T-cell (primary cell): ENCODE measurements at places on chromosomes 1 and 21.
A peak's percentile ranks its signal among the peaks of the same experiment; 100 is the strongest.

DNA sequence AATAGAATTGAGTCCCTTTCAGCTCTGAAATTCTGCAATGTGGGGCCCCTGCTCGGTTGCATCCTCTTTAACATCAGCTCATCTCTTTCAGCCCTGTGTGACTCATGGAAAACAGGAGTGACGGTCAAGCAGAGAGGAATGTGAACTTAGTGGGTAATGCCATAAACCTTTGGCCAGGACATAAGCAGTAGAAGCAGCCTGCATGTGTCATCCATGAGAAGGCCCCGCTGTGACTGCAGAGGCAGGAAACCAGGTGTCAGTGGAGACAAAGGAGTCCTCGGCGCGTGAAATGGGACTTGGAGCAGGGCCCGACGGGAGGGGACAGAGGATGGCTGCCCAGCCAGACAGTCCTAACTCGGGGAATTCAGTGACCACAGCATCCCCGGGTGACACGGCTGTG lies 21.1 kb upstream of the EPHB2 start:
- no peak overlapping the region for H3K4me3 ChIP-seq
- H3K27me3 ChIP-seq, result no peaks in the 10 kb centered on the region
- H3K4me1 ChIP-seq, result no peaks in the 10 kb centered on the region
- DNase-seq, result no peak
- H3K27ac ChIP-seq, result no peak overlapping the region

- peaks cover 3% of the 10 kb centered on the region for H3K27me3 ChIP-seq
- no peaks in the 10 kb centered on the region for H3K36me3 ChIP-seq
- no peak for DNase-seq
- H3K4me1 ChIP-seq, result no peaks in the 10 kb centered on the region
- no peak overlapping the region for H3K4me3 ChIP-seq
Measured at GRCh38 chr1:245245021-245245667, 90.4 kb downstream of the KIF26B start.

GRCh38 chr1:224435318-224435763 lies 744 bp upstream of the WDR26 start:
- H3K36me3 ChIP-seq, result no peaks in the 10 kb centered on the region
- H3K27ac ChIP-seq, result peak overlapping the region; percentile 96
- no peaks in the 10 kb centered on the region for H3K27me3 ChIP-seq
- DNase-seq, result no peak
- H3K4me3 ChIP-seq, result peak overlapping the region; percentile 79

- no peak for DNase-seq
- H3K36me3 ChIP-seq, result no peaks in the 10 kb centered on the region
- H3K4me1 ChIP-seq, result no peaks in the 10 kb centered on the region
Measured at GRCh38 chr21:38060533-38060932, 144.3 kb upstream of the KCNJ6 start.

GRCh38 chr1:26723013-26723991 lies 27.5 kb downstream of the ARID1A start:
- DNase-seq, result peak; percentile 32
- peak overlapping the region; percentile 6 for H3K4me3 ChIP-seq
- peaks cover 69% of the 10 kb centered on the region for H3K4me1 ChIP-seq
- H3K36me3 ChIP-seq, result peaks cover 5% of the 10 kb centered on the region

DNA sequence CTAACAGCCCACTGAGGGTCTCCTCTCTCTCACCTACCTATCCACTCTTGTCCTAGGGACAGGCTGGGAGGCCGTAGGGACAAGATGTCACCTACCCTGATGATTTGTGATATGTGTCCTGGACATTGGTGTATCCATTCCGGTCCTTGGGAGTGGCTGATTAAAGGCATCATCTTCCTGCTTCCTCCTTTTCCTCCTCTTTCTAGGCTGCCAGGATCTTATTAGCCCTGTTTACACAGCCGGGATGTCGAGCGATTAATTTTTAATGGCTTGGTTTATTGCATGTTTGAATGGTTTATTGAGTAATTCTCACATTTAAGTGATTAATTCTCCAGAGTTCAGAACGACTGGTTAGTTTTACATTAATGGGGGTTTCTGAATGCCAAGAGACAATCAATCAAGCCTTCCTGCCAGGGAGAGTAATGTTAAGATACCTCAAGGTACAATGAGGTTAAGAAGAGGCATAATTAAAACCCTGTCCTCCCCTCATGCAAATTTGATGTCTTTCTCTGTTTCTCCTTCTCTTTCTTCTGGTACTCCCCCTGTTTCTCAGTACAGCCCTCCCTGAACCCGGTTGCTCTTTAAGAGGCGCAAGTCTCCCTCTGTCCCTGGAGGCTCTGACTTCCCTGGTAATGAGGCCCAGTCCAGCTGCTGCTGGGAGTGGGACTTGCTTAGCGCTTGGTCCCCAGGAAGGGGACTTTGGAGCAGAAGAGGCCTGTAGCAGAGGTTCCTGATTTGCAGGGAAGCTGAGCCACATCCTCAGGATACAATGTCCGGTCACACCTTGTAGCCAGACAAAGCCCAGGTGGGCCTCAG lies 50.9 kb downstream of the ACTL8 start:
- DNase-seq, result no peak
- no peak overlapping the region for H3K4me3 ChIP-seq
- H3K27ac ChIP-seq, result no peak overlapping the region
- H3K27me3 ChIP-seq, result no peaks in the 10 kb centered on the region
- H3K36me3 ChIP-seq, result no peaks in the 10 kb centered on the region
- H3K4me1 ChIP-seq, result no peaks in the 10 kb centered on the region

DNA sequence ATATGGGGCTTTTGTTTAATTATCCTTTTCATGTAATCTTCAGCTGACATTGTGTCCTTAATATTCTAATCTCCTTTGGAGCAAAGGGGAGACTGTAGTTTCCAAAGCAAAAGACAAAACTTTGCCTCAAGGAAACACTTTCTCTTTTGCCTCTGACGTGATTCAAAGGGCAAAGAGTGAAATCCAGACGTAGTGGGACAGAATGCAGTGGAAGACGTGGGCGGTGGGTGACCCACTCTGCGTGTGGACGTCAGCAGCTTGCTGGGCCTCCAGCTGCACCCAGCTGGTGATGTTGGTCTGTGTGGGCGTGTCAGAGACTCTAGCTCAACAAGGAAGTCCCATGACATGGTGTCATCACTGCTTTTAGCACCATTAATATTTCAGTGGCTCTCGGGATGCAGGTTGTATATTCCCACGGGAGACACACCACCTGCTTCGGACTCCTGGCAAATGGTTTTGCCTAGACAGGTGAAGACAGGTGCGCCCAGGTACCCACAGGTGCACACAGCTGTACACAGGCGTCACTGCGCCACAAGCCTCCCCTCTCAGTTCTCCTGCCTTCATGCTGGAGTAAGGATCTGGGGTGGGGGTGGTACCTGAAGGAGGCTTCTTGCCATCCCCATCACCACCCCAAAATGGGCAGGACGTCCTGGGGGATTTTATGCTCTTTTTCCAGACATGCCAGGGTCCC lies 292.1 kb upstream of the VAMP3 start:
- no peaks in the 10 kb centered on the region for H3K36me3 ChIP-seq
- no peak overlapping the region for H3K27ac ChIP-seq
- no peak for DNase-seq
- H3K27me3 ChIP-seq, result no peaks in the 10 kb centered on the region
- no peaks in the 10 kb centered on the region for H3K4me1 ChIP-seq

DNA sequence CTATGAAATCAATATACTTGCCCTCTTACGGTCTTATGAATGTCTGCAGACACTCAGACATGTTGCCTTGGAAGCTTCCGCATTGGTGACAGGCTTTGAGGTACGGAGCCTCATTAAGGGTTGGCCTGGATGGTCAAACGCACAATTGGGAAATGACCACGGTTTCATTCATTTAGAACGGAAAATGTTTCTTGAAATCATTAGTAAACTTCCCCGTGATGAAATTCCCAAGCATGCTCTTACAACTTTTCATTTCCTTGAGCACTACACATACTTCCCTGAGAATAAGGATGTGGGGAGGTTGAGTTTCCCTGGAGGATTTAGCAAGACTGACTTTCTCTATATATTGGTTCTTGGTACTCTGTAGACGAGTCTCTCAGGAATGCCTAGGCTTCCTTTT lies 146.3 kb downstream of the HLX start:
- H3K27ac ChIP-seq, result no peak overlapping the region
- no peak overlapping the region for H3K4me3 ChIP-seq
- H3K36me3 ChIP-seq, result no peaks in the 10 kb centered on the region

DNA sequence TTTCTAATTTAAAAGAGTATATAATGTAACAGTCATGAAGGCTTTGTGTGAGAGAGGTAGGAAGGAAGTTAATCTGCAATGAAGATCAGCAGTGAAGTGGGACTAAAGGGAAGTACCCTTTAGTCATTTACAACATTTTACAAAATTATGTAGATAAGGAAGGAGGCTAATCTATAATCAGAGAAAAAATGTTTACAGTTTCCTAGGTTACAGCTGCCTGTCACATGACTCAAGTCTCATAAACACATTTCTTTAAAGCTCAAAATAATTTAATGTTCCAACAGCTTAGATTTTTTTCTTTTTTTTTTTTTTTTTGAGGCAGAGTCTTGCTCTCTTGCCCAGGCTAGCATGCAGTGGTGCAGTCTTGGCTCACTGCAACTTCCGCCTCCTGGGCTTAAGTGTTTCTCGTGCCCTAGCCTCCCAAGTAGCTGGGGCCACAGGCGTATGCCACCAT lies 26.2 kb upstream of the CAP1 start:
- DNase-seq, result no peak
- H3K27ac ChIP-seq, result peak overlapping the region; percentile 28
- H3K36me3 ChIP-seq, result no peaks in the 10 kb centered on the region
- no peak overlapping the region for H3K4me3 ChIP-seq

DNA sequence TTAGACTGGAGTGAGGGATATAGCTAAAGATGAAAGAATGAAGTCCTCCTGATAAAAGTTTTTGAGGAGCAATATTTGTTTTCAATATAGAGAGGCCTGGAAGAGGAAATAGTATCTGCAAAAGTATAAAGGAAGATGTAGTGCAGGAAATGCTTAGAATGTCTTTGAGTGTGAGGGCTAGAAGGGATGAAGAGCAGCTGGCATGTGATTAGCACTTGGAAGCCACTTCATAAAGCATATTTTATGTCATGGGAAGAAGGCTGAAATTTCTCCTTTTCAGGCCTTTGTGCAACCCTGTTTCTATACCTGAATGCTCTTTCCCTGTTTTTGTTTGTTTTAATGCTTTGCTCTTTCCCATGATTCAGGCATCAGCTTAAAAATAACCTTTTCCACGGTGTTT lies 323.3 kb upstream of the DEPDC1 start:
- no peaks in the 10 kb centered on the region for H3K27me3 ChIP-seq
- DNase-seq, result no peak
- no peaks in the 10 kb centered on the region for H3K36me3 ChIP-seq
- H3K4me1 ChIP-seq, result no peaks in the 10 kb centered on the region
- H3K27ac ChIP-seq, result no peak overlapping the region

DNA sequence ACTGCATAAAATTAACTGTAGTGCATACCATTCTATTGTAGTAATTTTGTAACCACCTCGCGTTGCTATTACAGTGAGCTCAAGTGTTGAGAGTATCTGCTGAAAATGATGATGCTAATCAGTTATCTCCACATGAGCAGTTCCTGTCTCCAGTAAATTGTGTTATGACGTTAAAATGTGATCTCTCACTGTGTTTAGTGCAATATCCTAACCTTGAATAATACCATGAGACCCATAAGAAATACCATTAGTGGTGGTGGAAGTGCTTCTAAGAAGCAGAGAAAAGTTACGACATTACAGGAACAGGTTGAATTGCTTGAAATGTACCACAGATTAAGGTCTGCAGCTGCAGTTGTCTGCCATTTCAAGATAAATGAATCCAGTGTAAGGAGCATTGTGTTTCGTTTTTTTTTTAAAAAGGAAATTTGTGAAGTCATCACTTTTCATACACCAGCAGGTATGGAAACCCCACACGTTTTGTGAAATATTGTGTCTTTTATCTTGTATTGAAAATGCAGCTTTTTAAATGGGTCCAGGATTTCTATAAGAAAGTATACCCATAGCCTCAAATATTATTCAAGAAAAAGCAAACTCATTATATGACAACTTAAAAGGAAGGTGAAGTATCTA lies 72.5 kb downstream of the ANGPTL1 start:
- no peak overlapping the region for H3K4me3 ChIP-seq
- H3K27ac ChIP-seq, result no peak overlapping the region
- H3K27me3 ChIP-seq, result no peaks in the 10 kb centered on the region
- DNase-seq, result no peak

DNA sequence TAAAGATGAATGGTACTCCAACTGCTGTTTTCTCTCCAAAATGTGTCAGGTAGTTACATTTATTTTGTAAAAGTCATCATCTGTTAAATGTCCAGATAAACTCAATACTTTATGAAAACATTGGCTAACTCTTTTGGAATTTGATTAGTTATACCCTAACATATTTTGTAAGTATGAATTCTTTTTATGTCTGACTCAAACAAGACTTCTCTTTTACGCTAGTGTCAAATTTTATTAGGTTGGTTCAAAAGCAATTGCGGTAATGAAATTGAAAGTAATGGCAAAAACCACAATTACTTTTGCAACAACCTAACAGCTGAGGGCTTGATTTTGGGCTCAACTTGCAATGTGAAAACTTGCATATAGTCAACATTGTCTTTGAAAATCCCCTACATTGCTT lies 41.0 kb upstream of the USP25 start:
- DNase-seq, result no peak
- no peak overlapping the region for H3K4me3 ChIP-seq
- no peak overlapping the region for H3K27ac ChIP-seq
- H3K4me1 ChIP-seq, result no peaks in the 10 kb centered on the region

- H3K36me3 ChIP-seq, result peaks cover 6% of the 10 kb centered on the region
- H3K27me3 ChIP-seq, result no peaks in the 10 kb centered on the region
- H3K4me1 ChIP-seq, result no peaks in the 10 kb centered on the region
- no peak for DNase-seq
Measured at GRCh38 chr21:39221282-39221996, 38.2 kb upstream of the PSMG1 start.

DNA sequence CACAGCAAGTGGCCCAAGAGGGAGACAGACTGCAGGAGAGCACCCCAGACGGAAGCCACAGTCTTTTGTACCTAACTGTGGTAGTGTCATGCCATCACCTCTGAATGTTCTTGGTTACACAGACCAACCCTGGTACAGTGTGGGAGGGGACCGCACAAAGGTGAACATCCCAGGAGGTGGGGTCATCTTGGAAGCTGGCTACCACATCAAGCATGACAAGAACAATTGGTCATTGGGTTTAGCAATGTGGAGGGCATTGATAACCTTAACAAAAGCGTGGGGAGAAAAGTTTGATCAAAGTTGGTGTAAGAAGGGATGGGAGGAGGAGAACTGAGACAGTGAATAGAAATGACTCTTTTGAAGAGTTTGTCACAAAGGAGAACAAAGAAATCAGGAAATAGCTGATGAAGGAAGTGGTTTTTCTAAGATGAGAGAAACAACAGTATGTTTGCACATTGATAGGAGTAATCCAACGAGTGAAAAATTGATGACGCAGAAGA lies 87.1 kb upstream of the CACNA1E start:
- peaks cover 5% of the 10 kb centered on the region for H3K27me3 ChIP-seq
- H3K4me3 ChIP-seq, result peak overlapping the region; percentile 14
- H3K27ac ChIP-seq, result peak overlapping the region; percentile 80
- DNase-seq, result peak; percentile 46
- H3K36me3 ChIP-seq, result no peaks in the 10 kb centered on the region

GRCh38 chr1:61776091-61776490 lies 33.8 kb downstream of the PATJ start:
- H3K4me3 ChIP-seq, result no peak overlapping the region
- DNase-seq, result no peak
- no peak overlapping the region for H3K27ac ChIP-seq

- DNase-seq, result no peak
- H3K27me3 ChIP-seq, result no peaks in the 10 kb centered on the region
- peaks cover 32% of the 10 kb centered on the region for H3K4me1 ChIP-seq
- H3K27ac ChIP-seq, result no peak overlapping the region
Measured at GRCh38 chr1:117045644-117046043, 14.5 kb upstream of the TTF2 start.
